ENCODE measurements at places on chromosomes 16 and 17.
A peak's percentile ranks its signal among the peaks of the same experiment; 100 is the strongest.

GRCh38 chr17:17067257-17067656 lies 25.0 kb downstream of the MPRIP start:
- DNase-seq = no peak

DNA sequence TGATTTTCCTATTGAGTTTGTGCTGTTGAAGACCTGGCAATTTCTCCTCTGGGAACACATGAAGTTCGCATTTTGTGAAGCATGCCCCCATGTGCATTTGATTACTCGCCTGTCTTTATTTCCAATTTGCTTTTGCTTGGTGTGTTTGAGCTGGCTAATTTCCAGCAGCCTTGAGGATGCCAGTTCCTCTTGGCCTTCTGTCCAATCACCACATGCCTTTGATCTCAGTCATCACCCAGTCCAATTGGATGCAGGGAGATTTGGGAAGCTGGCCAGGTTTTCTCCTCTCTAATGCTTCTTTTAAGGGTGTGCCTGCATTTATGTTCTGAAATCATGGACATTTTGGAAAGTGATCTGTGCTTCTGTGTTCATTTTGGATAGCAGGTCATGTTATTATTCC lies 3.8 kb upstream of the TMEM100 start:
- peak; percentile 66 for DNase-seq

DNA sequence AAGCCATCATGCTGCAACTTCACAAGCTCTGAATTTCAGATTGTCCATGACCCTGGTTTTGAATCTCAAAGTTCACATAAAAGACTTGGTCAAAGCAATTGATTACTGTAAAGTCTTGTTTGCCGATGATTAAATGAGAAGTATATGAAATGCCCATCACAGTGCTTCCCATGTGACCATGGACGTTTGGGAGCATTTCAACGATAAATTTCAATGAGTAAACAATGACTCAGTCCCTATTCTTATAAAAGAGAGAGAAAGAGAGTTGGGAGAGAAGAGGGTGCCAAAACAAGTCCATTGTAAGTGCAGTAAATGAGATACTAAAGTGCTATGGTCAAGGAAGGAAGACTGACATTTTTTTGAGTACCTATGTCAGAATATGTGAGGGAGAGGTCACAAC lies 276.9 kb downstream of the SOX9 start:
- DNase-seq = no peak

GRCh38 chr17:17206124-17206912 lies at the start of gene PLD6:
Gene PLD6, minus strand, starts transcription at chr17:17206333. Its CDS starts 47 bp downstream, at chr17:17206286.
- peak; percentile 44 for DNase-seq

- no peak for DNase-seq
These were observed 108.5 kb downstream of the TMEM114 start for GRCh38 chr16:8481810-8482209.

DNA sequence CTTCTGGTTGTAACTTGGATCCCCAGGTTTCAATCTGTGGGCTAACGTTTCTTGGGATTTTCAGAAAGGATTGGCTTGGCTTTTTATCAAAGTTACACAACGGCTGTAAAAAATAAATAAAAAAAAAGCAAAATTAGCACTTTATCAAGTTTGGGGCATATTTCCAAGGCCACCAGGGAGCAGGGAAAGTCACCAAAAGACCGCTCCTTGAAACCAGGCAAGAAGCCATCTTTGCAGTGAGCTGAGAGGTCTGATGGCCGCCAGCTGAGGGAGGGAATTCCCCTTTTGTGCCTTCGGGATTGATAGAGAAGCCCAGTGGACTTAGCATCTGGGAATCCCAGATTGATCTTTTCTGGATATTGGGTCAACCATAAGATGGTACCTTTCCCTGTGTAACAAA lies 192.2 kb downstream of the WWOX start:
- no peak for DNase-seq

DNA sequence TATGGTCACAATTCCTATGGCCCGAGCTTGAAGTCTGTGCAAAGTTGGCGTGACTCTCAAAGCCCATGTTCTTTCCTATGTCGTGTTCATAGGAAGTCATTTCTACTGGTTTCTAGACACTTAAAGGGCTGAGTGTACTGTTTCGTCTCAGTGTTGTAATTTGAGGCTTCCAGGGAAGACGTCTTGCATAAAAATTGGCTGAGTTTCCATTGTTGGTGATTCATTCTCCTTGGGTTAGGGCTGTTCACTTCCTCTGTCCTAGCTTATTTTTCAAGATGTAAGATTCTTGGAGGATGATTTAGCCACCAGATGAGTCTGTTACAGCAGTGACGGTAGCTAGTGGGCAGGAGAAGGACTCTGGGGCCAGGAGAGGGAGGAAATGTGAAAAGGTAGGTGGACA lies 43.1 kb downstream of the PIK3R5 start:
- peak; percentile 39 for DNase-seq

DNA sequence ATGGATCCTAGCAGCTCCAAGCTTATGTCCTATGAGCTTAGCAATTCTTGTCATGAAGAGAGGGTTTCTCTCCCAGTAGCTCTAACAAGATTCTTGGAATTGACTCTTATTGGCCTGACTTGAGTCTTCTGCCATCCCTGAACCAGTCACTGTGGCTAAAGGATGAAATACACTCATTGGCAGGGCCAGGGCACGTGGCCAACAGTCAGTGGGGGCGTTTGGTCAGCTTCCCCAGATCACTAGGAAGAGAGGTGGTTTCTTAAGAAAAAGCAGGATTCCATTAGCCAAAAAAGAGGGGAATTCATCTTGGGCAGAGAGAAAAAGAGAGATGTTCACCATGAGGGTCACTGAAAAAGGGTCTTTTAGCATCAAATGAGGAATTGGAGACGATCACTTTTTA lies 363.2 kb downstream of the SNX29 start:
- DNase-seq = no peak

GRCh38 chr17:550041-550398 lies 164.6 kb downstream of the VPS53 start:
- DNase-seq = no peak

DNA sequence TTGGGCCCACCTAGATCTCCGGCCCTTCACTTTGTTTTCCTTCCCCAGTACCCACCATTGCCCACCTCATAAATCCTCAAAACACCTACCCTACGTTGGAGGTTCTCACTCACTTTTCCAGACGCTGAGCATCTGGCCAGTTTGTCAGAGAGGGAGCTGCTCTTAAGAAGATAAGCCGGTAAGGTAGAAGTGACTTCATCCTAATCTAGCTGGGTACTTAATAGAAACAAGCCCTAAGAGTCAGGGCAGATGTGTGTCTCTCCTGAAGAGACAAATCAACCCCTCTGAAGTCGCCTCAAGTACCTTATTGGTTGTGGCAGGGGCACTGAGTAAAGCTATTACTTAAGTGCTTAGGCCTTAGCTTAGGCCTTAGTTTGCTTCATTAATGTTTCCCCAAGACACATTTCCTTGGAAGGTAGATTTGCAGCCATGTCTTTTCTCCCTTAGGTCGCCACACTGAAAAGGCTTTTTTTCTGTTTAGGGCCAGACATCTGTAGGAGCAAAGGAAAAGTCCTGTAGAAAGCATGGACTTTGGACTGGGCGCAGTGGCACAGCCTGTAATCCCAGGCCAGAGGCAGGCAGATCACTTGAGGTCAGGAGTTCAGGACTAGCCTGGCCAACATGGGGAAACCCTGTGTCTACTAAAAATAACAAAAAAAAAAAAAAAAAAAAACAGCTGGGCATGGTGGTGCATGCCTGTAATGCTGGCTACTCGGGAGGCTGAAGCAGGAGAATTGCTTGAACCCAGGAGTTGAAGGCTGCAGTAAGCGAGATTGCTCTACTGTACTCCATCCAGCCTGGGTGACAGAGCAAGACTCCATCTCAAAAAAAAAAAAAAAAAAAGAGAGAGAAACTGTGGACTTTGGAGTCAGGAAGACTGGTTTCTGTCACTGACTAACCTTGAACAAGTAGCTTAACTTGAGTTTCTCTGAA lies 1.0 kb downstream of the TACO1 start:
- no peak for DNase-seq

GRCh38 chr17:61464130-61464842 lies 12.1 kb downstream of the TBX4 start:
- no peak for DNase-seq

GRCh38 chr17:40177275-40177874 lies at the start of gene RAPGEFL1:
Gene RAPGEFL1, plus strand, starts transcription at chr17:40177470. Its CDS starts 392 bp downstream, at chr17:40177862.
- peak; percentile 84 for DNase-seq

GRCh38 chr17:7419819-7420610 lies at the start of gene SPEM1:
Gene SPEM1, plus strand, starts transcription at chr17:7420324. Its CDS starts 61 bp downstream, at chr17:7420385.
- DNase-seq = no peak
